Stomach (tissue), 19 donors: ENCODE measurements at places on chromosomes 7 and 10. TPM values are rescaled to one million over a fixed set of nuclear protein-coding genes. Genes with fewer than 3 reads are reported as not detected.

- no peak overlapping the region for H3K4me3 ChIP-seq
- no peaks in the 10 kb centered on the region for H3K36me3 ChIP-seq
- no peak overlapping the region for H3K27ac ChIP-seq
- no peak for DNase-seq
- H3K4me1 ChIP-seq: peaks cover 14% of the 10 kb centered on the region
- no peaks in the 10 kb centered on the region for H3K27me3 ChIP-seq
These were observed 87.3 kb upstream of the STEAP1B start for GRCh38 chr7:22587322-22587721.

GRCh38 chr7:4010923-4011656, 671.0 kb upstream of the FOXK1 start:
- H3K4me1 ChIP-seq: no peaks in the 10 kb centered on the region
- DNase-seq: peak; percentile 19
- no peaks in the 10 kb centered on the region for H3K27me3 ChIP-seq
- no peaks in the 10 kb centered on the region for H3K36me3 ChIP-seq

DNA sequence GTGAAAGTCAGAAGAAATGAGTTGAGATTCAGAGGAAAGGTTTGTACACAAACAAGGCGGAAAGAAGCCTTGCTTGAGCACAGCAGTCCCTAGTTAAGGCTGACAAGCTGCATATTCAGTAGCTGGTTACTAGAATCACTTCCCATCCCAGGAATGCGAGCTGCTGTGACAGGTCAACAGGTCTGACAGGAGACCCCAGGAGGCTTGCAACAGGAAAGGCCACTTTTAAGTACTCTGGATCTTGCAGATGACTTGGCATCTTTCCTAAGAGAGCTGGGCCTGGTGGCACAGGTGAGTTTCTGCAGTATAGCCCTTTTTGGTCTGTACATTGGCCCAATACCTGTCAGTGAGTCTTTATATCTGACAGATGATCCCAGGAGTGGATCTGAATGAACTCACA, 35.7 kb upstream of the UNC5B start:
- no peaks in the 10 kb centered on the region for H3K36me3 ChIP-seq
- no peak overlapping the region for H3K27ac ChIP-seq
- no peak overlapping the region for H3K4me3 ChIP-seq
- H3K27me3 ChIP-seq: no peaks in the 10 kb centered on the region
- no peaks in the 10 kb centered on the region for H3K4me1 ChIP-seq

GRCh38 chr7:157473051-157473569, 136.3 kb downstream of the DNAJB6 start:
- no peak overlapping the region for H3K4me3 ChIP-seq
- H3K27ac ChIP-seq: no peak overlapping the region
- no peak for DNase-seq
- H3K36me3 ChIP-seq: no peaks in the 10 kb centered on the region
- no peaks in the 10 kb centered on the region for H3K4me1 ChIP-seq
- peaks cover 14% of the 10 kb centered on the region for H3K27me3 ChIP-seq

DNA sequence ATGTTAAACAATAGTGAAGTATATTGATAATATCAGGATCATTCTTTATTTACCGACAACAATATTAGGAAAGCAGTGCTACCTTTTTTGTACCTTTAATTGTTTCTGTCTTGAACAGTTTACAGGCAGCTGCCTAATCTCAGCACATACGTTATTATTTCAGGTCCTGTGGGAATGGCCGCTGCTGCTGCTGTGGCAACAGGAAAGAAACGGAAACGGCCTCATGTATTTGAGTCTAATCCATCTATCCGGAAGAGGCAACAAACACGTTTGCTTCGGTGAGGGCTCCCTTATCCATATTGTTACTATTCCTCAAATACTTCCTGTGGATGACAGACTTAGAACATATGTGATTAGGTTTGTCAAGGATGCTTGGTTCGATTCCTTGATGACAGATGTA, 59.7 kb downstream of the NRF1 start:
- DNase-seq: no peak
- no peak overlapping the region for H3K27ac ChIP-seq
- H3K27me3 ChIP-seq: no peaks in the 10 kb centered on the region
- no peak overlapping the region for H3K4me3 ChIP-seq
- peaks cover 11% of the 10 kb centered on the region for H3K36me3 ChIP-seq
- H3K4me1 ChIP-seq: no peaks in the 10 kb centered on the region

DNA sequence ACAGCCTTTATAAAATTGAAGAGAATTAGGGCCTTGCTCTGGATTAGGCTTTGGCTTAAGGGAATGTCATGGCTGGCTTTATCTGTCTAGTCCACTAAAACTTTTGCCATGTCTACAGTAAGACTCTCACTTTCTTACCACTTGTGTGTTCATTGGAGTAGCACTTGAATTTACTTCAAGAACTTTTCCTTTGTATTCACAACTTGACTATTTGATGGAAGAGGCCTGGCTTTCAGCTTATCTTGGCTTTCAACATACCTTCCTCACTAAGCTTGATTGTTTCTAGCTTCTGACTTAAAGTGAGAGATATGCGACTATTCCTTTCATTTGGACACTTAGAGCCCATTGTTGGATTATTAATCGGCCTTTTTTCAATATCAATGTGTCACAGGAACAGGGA, 96.1 kb downstream of the TPST1 start:
- H3K27ac ChIP-seq: no peak overlapping the region
- H3K4me3 ChIP-seq: no peak overlapping the region
- DNase-seq: no peak
- no peaks in the 10 kb centered on the region for H3K36me3 ChIP-seq
- H3K4me1 ChIP-seq: peaks cover 9% of the 10 kb centered on the region

GRCh38 chr7:134865001-134865845, 85.8 kb downstream of the CALD1 start:
- DNase-seq: no peak
- peak overlapping the region; percentile 76 for H3K27ac ChIP-seq
- H3K36me3 ChIP-seq: peaks cover 12% of the 10 kb centered on the region
- H3K4me1 ChIP-seq: peaks cover 3% of the 10 kb centered on the region

GRCh38 chr7:140674899-140675701, 2.4 kb downstream of the ADCK2 start:
- peaks cover 31% of the 10 kb centered on the region for H3K4me1 ChIP-seq
- no peak for DNase-seq
- no peaks in the 10 kb centered on the region for H3K27me3 ChIP-seq
- peaks cover 25% of the 10 kb centered on the region for H3K36me3 ChIP-seq
- no peak overlapping the region for H3K27ac ChIP-seq

- H3K27me3 ChIP-seq: peaks cover 6% of the 10 kb centered on the region
- H3K4me1 ChIP-seq: peaks cover 3% of the 10 kb centered on the region
- no peak overlapping the region for H3K4me3 ChIP-seq
- no peaks in the 10 kb centered on the region for H3K36me3 ChIP-seq
These were observed 98.6 kb downstream of the CCDC3 start for GRCh38 chr10:12902851-12903358.

- H3K4me1 ChIP-seq: no peaks in the 10 kb centered on the region
- H3K27me3 ChIP-seq: no peaks in the 10 kb centered on the region
- no peak overlapping the region for H3K4me3 ChIP-seq
- H3K27ac ChIP-seq: no peak overlapping the region
- DNase-seq: no peak
These were observed 336.0 kb upstream of the IGFBP3 start for GRCh38 chr7:46256870-46257661.

- H3K36me3 ChIP-seq: no peaks in the 10 kb centered on the region
- H3K4me1 ChIP-seq: peaks cover 21% of the 10 kb centered on the region
- no peak for DNase-seq
- no peak overlapping the region for H3K27ac ChIP-seq
- H3K27me3 ChIP-seq: no peaks in the 10 kb centered on the region
These were observed 434.4 kb upstream of the ZMIZ1 start for GRCh38 chr10:78634389-78634815.

DNA sequence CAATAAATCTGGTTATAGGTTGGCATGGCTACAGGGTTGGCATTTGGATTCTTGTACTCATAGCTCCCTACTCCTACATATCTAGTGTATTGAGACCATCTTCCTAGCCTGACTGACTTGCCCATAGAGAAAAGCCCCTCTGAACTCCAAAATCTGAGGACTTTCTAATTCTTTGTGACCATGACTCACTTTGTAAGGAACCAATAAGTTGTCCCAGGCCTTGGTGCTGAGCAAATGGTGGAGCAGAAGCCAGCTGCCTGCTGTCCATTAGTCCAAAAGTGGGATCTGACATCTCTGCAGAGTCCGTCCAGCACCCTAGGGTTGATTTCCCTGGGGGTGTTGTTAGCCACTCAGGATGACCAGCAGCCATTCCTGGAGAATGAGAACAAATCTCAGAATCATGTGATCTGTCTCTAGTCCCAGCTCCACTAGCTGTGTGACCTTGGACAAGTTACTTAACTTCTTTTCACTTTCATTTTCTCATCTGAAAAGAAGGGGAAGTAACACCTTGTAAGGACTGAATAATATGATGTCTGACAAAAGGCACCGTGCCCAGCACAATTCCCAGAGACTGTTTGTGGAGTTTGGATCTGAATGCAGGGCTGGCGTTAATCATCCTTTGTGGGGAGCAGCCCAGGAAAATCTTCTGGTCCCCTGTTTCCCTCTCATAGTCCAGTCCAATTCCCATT, 44.1 kb downstream of the MTURN start:
- peaks cover 13% of the 10 kb centered on the region for H3K4me1 ChIP-seq
- peak overlapping the region; percentile 78 for H3K27ac ChIP-seq
- DNase-seq: no peak
- no peak overlapping the region for H3K4me3 ChIP-seq
- no peaks in the 10 kb centered on the region for H3K36me3 ChIP-seq

- DNase-seq: no peak
- H3K4me3 ChIP-seq: no peak overlapping the region
- no peaks in the 10 kb centered on the region for H3K27me3 ChIP-seq
- H3K36me3 ChIP-seq: peaks cover 21% of the 10 kb centered on the region
These were observed 182.2 kb downstream of the ST7 start for GRCh38 chr7:117135553-117135891.

GRCh38 chr7:95602421-95602820, 6.1 kb upstream of the PDK4 start:
- peaks cover 31% of the 10 kb centered on the region for H3K4me1 ChIP-seq
- H3K4me3 ChIP-seq: no peak overlapping the region
- no peak for DNase-seq
- H3K36me3 ChIP-seq: no peaks in the 10 kb centered on the region
- H3K27ac ChIP-seq: no peak overlapping the region

GRCh38 chr7:90736968-90737939, 141.1 kb downstream of the CDK14 start:
- DNase-seq: no peak
- no peak overlapping the region for H3K27ac ChIP-seq
- no peaks in the 10 kb centered on the region for H3K4me1 ChIP-seq
- no peak overlapping the region for H3K4me3 ChIP-seq
- no peaks in the 10 kb centered on the region for H3K27me3 ChIP-seq
- H3K36me3 ChIP-seq: peaks cover 10% of the 10 kb centered on the region

DNA sequence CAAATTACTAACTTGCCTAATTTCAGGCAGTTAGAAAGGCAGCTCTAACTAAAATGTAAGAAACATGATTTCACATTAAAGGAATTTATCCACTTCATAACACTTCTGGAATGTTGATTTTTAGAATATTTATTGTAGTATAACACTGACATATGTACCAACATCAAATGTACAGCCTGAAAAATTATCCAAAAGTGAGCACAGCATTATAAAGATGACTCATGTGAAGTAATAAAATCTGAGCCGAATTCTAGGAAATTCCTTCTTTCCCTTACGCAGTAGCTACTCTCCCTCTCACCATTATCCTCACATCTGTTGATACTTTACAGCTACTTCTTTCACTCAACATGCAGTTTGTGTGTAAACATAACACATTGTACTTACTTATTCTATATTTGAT, 610.6 kb downstream of the ZWINT start:
- DNase-seq: no peak
- no peaks in the 10 kb centered on the region for H3K36me3 ChIP-seq
- no peaks in the 10 kb centered on the region for H3K4me1 ChIP-seq

DNA sequence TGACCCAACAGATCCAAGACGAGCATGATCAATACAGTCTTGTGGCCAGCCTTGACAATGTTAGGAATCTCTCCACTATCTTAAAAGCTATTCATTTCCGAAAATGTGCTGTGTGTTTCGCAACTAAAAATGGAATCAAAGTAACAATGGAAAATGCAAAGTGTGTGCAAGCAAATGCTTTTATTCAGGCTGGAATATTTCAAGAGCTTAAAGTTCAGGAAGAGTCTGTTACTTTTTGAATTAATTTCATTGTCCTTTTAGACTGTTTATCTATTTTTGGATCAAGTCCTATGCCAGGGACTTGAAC, 24.3 kb upstream of the TIAL1 start:
- no peaks in the 10 kb centered on the region for H3K36me3 ChIP-seq
- DNase-seq: no peak
- no peak overlapping the region for H3K27ac ChIP-seq
- peaks cover 17% of the 10 kb centered on the region for H3K4me1 ChIP-seq
- no peak overlapping the region for H3K4me3 ChIP-seq

DNA sequence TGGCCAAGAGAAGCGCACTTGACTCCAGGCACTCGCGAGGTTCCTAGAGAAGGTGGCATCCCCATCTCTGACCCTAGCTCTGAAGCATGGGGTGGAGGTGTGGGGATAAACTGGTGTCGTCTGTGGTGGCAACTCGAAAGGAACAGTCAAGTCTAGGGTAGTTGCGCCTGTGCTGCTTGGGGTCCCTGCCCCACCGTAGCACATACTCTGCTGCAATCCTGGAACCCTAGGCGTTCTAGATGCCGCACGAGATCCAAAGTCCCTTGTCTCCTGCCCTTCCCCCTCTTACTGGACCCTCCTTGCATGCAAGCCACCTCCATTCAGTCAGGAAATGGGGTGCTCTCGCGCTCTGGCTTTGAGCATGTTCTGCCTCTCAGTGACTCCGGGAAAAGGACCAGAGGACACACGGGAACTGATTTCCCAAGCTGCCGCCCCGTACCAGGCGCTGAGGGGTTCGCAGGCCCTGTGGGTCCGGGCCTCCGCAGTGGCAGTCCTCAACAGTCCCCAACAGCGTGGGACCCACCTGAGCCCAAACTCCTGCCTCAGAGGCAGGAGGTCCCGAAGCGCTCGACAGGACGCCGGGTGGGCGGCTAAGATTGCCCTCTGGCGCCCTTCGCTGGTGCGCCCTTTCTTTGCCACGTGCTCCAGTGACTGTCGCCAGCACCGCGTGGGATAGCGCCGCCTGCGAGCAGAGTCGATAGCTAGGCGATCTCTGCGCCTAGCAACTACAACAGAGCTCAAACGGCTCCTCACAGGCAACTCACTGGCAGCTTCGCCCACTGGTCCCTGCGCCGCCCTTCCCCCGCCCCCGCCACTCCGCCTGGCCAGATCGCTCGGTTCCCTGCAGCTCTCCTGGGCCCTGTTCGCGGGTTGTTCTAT, 452.0 kb downstream of the REEP3 start:
- H3K4me3 ChIP-seq: no peak overlapping the region
- H3K27ac ChIP-seq: no peak overlapping the region
- no peaks in the 10 kb centered on the region for H3K36me3 ChIP-seq
- DNase-seq: no peak
- no peaks in the 10 kb centered on the region for H3K4me1 ChIP-seq

GRCh38 chr10:46080886-46081285, 34.8 kb upstream of the MSMB start:
- H3K36me3 ChIP-seq: no peaks in the 10 kb centered on the region
- no peak for DNase-seq
- no peak overlapping the region for H3K4me3 ChIP-seq

- H3K4me3 ChIP-seq: no peak overlapping the region
- DNase-seq: peak; percentile 83
- no peak overlapping the region for H3K27ac ChIP-seq
- no peaks in the 10 kb centered on the region for H3K4me1 ChIP-seq
These were observed 298.6 kb downstream of the REEP3 start for GRCh38 chr10:63819753-63820329.

TFEC gene
- 3.7 TPM for total RNA-seq

HOXA10 gene
- not detected for total RNA-seq

VAX1 gene
- total RNA-seq: not detected

TSPAN12 gene
- total RNA-seq: 26.6 TPM

FAM25A gene
- not detected for total RNA-seq

MAGI2 gene
- 7.1 TPM for total RNA-seq

SNX10 gene
- not detected for total RNA-seq

DENND2A gene
- 5.1 TPM for total RNA-seq

MET gene
- 36.2 TPM for total RNA-seq

NPC1L1 gene
- 1.1 TPM for total RNA-seq
